ENCODE measurements at places on chromosomes 11 and 22.

- DNase-seq = peak; percentile 50
Observed at GRCh38 chr11:125091247-125091876, 20.1 kb downstream of the TMEM218 start.

- DNase-seq = no peak
Observed at GRCh38 chr11:132024587-132025295, 654.3 kb downstream of the NTM start.

DNA sequence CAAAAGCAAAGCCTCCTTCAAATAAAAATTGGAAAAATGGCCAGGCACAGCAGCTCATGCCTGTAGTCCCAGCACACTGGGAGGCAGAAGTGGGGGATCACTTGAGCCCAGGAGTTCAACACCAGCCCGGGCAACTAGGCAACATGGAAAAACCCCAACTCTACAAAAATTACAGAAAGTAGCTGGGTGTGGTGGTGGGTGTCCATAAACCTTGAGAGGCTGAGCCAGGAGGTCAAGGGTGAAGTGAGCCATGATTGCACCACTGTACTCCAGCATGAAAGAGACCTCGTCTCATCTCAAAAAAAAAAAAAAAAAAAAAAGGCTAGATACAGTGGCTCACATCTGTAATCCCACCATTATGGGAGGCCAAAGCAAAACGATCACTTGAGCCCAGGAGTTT lies 22.3 kb downstream of the DDX6 start:
- no peak for DNase-seq

DNA sequence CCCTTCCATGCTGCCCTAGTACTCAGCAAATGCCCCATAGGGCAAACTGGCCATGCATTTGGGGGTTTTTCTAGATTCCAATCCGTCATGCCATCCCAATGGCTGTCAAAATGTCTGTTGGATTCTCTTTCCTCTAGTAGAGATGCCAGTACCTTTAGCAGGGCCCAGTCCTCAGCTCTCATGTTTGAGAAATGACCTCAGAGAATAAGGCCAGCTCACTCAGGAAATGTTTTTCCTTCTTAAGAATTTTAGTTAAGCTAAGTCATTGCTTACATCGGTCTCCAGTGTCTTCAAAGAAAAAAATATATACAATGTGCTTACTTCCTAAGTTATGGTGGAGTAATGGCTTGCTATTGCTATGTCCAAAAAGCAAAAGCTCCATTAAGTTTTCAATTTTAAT lies 14.1 kb upstream of the ALKBH3 start:
- no peak for DNase-seq
